ENCODE measurements at places on chromosomes 5 and 9.

GRCh38 chr5:78563621-78564020 lies 85.0 kb downstream of the LHFPL2 start:
- DNase-seq = no peak

DNA sequence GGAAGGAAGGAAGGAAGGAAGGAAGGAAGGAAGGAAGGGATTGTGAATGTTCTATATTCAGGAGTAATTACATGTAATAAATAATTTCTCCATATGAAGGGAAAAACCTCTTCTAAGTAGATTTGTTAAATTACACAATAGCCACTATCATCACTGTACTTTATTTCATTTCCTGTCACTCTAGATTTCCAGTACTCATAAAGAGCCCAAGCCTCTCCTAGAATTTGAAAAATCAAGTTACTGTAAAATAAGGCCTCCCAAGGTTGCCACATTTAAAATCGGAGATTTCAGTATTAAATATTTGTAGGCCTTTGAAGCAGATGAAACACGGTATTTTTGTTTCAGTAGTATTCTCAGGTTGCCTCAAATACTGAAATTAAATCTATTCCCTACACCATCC lies 499.0 kb downstream of the CDH10 start:
- DNase-seq = no peak

DNA sequence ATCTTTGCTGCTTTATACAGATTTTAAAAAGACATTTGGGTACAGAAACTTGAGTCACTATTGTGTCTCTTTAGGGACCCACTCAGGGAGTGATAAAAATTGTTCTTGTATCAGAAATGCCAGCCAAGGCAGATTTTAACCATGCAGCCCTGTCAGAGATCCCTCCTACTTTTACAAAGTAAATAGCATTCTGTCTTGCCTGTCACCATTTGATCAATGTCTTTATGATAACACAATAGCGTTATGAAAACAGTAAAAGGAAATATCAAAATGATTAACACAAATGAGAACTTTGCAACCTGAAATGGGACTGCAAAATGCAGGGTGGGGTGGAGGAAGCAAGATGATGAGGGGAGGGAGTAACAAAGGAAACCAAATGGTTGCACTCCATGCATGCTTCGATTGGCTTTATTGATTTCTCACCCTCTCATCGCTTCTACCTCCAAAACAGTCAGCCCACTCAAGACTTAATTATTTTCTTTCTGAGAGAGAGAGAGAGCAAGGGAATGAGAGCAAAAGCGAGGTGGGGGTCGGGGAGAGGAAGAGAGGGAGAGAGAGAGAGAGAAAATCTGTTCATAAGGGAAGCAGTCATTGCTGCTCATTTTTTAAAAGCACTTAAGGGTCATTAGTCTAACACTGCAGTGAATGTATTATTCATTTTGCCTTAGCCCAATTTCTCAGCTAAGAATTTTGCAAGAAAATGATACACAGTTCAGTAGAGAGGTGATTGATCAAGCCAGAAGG lies 576.5 kb downstream of the CSNK1G3 start:
- DNase-seq = no peak

DNA sequence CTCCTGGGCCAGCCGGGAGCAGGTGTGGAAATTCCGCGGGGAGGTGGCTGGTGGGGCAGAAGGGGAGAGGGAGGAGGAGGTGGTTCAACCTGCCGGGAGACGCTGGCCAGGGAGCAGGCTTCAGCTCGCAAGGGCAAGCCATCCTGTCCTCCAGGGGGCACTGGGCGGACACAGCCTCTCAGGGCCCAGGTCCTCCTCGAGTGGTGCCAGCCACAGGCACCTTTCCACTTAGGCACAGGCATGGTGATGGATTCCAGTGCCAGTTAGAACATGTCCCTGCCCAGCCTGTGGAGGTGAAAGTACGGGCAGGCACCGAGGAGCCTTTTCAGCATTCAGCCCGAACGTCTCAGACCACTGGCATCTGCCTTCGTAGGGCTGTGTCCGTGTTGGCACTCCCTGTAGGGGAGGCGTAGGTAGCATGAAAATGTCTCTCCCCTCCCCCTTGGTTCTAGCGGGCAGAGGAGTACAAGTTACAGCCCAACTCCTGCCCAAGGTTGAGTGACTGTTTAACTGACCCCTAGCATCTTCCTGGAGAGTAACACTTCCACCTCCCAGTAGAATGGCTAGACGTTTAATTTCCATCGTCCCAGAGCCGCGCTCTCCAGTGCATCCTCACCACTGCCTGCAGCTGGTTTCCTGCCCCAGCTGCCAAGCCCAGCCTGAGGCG lies 48.9 kb downstream of the DAB2IP start:
- DNase-seq = peak; percentile 47

- DNase-seq = no peak
These were observed 69.9 kb downstream of the HSPA4 start for GRCh38 chr5:133121611-133122150.

DNA sequence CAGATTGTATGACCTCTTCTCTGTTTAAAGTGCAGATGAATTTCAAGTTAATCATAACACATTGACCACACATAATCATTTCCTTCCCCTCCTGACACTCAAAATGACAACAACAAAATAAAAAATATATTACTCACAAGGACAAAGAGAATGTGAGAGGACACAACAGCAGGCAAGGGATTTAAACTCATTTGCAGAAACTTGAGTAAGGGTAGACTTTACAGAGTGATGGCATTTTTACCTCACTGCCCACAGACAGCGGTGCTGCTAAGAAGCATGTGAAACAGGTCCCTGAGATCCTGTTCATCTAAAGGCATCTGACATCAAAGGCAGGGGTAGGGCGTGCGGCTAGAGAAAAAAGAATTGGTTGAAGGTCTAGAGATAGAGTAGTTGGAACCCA lies 99.0 kb downstream of the TRIM36 start:
- DNase-seq = no peak

DNA sequence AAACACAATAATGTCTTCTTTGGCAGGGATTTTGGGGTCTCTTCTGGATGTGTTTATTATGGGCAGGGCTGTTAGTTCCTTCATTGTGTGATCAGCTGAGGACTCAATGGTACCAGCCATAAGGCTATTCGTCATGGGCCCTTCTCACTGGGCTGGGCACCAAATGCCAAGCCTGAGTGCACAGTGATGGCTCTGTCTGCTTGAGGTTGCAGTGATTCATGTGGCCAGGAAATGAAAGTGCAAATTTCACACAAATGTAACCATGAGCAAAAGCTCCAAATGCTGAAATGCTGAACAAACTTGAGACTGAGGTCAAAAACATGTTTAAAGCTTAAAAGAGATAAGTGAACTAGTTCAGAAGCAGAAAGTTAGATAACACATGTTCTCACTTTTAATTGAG lies 191.0 kb downstream of the TARS1 start:
- peak; percentile 8 for DNase-seq

Data from fibroblast of skin of back (primary cell).